ENCODE measurements at places on chromosomes 4 and X. TPM values are rescaled to one million over a fixed set of nuclear protein-coding genes. Genes with fewer than 3 reads are reported as not detected.

DNA sequence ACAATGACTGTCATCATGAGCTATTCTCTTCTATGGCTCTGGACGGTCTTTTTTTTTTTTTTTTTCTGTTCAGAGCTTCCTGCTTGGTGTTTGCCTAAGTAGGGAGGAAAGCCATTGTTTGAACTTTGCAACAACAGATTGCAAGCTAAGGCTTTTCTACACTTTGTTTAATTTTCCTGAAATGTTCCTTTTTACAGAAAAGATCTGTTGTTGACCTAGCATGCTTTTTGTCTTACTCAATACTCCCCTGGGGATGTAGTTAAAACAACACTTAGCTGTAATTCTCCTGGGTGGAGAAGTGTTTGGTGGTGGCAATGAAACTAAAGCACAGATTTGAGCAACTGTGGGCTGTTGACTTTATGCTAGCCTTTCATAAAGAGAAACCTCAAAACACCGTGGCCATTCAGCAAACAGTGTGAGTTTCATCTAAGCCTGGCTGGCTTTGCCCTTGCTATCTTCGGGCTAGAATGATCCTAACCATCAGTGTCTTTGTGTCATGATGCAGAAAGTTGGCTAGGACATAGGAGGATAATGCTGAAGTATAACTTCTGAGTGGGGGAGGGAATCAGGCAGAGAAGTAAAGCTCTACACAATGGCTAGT lies 110.5 kb downstream of the ANXA3 start:
- H3K36me3 ChIP-seq: no peaks in the 10 kb centered on the region
- H3K4me3 ChIP-seq: peak overlapping the region; percentile 10
- peak; percentile 52 for DNase-seq
- H3K4me1 ChIP-seq: peaks cover 52% of the 10 kb centered on the region
- H3K27ac ChIP-seq: peak overlapping the region; percentile 68
- H3K27me3 ChIP-seq: no peaks in the 10 kb centered on the region

DNA sequence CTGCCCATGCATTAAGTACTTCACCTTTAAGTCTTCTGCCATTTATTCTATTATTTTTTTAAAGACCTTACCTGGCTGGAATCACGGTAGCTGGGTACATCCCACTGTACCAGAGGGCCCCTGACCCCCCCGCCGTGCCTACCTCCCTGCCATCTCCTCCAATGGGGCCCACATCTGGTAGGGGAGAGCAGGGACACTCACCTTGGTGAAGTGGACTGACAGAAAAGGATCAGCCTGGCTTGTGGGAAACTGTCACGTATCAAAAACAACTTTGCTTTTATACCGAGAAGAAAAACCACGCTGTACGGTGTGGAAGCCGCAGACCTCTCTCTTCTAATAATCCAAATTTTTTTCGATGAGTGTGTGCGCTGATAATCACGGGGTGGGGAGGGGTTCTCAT lies at the start of gene FOXP3:
FOXP3 (minus strand) TSS at position 251 of the 400 bp plus-strand sequence. CDS start 6,205 bp downstream, outside the sequence.
- no peak within 1 kb of the TSS for H3K27ac ChIP-seq
- H3K36me3 ChIP-seq: no peaks in the 10 kb centered on the region
- no peaks in the 10 kb centered on the region for H3K27me3 ChIP-seq
- no peaks in the 10 kb centered on the region for H3K4me1 ChIP-seq
- DNase-seq: no peak
- H3K4me3 ChIP-seq: no peak within 1 kb of the TSS

GRCh38 chrX:116281106-116281505 lies 110.6 kb downstream of the AGTR2 start:
- H3K27ac ChIP-seq: no peak overlapping the region
- DNase-seq: no peak
- H3K36me3 ChIP-seq: no peaks in the 10 kb centered on the region
- H3K4me1 ChIP-seq: peaks cover 10% of the 10 kb centered on the region
- no peak overlapping the region for H3K4me3 ChIP-seq

DNA sequence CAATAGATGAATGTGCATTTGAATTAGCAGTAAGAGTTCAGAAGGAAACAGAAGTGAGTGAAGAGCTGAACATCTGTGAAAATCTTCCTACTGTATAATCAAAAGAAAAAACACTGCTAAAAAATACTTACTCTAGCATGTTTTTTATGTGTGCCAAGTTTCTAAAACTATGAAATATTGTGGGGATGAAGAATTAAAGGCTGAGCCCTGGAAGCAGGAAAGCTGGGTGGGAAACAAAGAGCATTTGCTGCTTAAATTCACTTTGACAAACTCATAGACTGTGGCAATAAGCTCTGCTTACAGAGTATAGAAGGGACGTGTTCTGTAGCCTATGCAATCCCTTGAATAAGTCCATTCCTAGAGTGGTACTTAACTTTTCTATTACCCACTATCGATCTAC lies 261.7 kb downstream of the ANKRD50 start:
- no peak for DNase-seq
- H3K27me3 ChIP-seq: no peaks in the 10 kb centered on the region
- H3K27ac ChIP-seq: no peak overlapping the region
- no peak overlapping the region for H3K4me3 ChIP-seq
- no peaks in the 10 kb centered on the region for H3K36me3 ChIP-seq
- no peaks in the 10 kb centered on the region for H3K4me1 ChIP-seq

DNA sequence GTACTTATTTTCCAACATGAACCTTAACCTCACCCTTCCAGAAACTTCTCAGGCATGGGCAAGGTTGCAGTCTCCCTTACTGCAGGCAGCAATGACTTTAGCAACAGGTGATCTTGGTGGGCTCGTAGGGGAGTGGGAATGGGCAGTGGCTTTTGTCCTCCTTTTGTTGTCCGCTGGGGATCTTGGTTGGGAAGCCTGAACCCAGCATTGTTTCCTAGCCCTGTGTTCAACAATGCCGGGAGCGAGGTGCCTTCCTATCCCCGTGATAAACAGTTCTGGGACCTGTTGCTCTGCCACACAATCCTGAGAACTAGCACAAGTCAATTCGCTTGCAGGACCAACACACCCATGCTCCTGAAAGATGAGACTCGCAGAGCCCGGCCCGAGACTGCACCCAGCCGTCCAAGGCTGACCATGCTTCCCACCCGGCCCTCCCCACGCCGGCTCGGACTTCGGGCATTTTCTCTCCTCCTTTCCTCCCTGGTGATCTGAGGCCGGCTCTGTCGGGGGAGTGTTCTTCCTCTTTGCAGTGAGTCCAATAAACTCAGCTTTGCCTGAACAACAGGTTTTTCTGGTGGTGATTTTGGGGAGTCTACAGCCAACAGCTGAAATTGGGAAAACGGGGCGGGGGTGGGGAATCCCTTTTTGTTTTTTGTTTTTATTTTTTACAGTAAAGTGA lies 20.2 kb downstream of the IRAK1 start:
- no peak overlapping the region for H3K4me3 ChIP-seq
- DNase-seq: no peak
- H3K36me3 ChIP-seq: no peaks in the 10 kb centered on the region
- H3K27me3 ChIP-seq: no peaks in the 10 kb centered on the region
- no peaks in the 10 kb centered on the region for H3K4me1 ChIP-seq
- no peak overlapping the region for H3K27ac ChIP-seq

GRCh38 chr4:115117651-115118050 lies 4.2 kb upstream of the NDST4 start:
- peaks cover 5% of the 10 kb centered on the region for H3K27me3 ChIP-seq
- no peaks in the 10 kb centered on the region for H3K4me1 ChIP-seq
- no peaks in the 10 kb centered on the region for H3K36me3 ChIP-seq
- DNase-seq: no peak
- H3K4me3 ChIP-seq: no peak overlapping the region

- H3K4me3 ChIP-seq: no peak overlapping the region
- no peak for DNase-seq
- H3K4me1 ChIP-seq: no peaks in the 10 kb centered on the region
- no peaks in the 10 kb centered on the region for H3K27me3 ChIP-seq
- H3K36me3 ChIP-seq: no peaks in the 10 kb centered on the region
Measured at GRCh38 chrX:72078411-72078810, 53.3 kb downstream of the RTL5 start.

DNA sequence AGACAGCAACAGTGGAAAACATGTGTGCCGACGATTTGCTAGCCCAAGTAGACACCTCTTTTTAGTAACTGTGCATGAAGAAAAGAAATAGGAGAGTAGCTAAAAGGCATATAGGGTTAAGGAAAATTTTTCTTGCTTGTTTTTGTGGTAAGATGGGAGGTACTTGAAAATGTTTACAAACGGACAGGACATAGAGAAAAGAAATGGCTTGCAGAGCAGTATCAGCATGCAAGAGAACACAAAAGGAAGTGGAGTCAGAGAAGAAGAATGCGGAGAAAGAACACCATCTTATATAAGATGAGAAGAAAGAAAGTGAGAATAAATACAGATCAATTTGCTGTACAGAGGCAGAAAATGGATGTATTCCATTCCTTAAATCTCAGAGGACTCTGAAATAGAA lies 263.7 kb upstream of the ETNPPL start:
- H3K36me3 ChIP-seq: no peaks in the 10 kb centered on the region
- H3K27me3 ChIP-seq: no peaks in the 10 kb centered on the region
- peak overlapping the region; percentile 88 for H3K27ac ChIP-seq
- peaks cover 28% of the 10 kb centered on the region for H3K4me1 ChIP-seq
- H3K4me3 ChIP-seq: no peak overlapping the region

- peaks cover 23% of the 10 kb centered on the region for H3K4me1 ChIP-seq
- no peak for DNase-seq
- H3K27me3 ChIP-seq: no peaks in the 10 kb centered on the region
- H3K4me3 ChIP-seq: no peak overlapping the region
- H3K36me3 ChIP-seq: no peaks in the 10 kb centered on the region
Measured at GRCh38 chrX:103613362-103613890, 5.7 kb downstream of the TCEAL3 start.

- H3K4me3 ChIP-seq: no peak overlapping the region
- H3K27ac ChIP-seq: no peak overlapping the region
- no peak for DNase-seq
- 0 out of 2 replicates have a peak, but pooled peaks cover 4% of the 10 kb centered on the region for H3K27me3 ChIP-seq
Measured at GRCh38 chr4:20078644-20079043, 173.1 kb upstream of the SLIT2 start.

GRCh38 chr4:38386005-38386551 lies 277.9 kb upstream of the KLF3 start:
- no peaks in the 10 kb centered on the region for H3K36me3 ChIP-seq
- no peaks in the 10 kb centered on the region for H3K27me3 ChIP-seq
- no peak overlapping the region for H3K27ac ChIP-seq
- no peak overlapping the region for H3K4me3 ChIP-seq

DNA sequence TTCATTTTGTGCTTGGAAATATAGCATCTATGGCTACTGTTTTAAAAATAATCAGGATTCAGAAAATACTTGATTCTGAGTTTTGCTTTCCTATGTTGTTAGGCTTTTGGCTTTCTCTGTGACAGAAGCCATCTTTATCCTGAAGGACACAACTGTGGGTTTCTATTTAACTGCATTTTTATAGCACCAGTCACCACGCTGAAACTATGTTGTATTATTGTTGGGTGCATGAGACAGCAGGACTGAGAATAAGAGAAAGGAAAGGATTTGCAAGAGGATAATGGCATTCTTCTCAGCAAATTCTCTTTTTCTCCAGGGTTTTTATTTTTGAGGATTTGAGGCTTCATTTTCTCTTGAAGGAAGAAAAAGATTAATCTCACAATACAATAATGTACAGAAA lies 10.1 kb upstream of the NEUROG2 start:
- no peak overlapping the region for H3K4me3 ChIP-seq
- peak; percentile 56 for DNase-seq

DNA sequence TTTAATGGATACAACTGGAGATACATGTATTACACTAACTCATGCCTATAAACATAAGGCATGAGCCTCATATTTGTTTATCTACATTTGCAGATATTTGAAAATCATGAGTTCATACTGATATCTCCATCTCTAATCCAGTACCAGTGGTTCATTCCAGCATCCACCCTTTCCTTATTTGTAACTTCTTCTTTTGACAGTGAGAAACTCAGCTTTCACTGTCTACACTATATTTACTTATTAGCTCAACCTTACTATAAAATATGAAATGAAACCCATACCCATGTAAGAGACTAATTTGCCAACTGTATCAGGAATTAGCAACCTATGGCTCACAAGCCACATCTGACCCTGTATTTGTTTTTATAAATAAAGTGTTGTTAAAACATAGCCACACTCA lies 161.9 kb upstream of the GPRIN3 start:
- H3K4me1 ChIP-seq: peaks cover 17% of the 10 kb centered on the region
- no peak overlapping the region for H3K4me3 ChIP-seq
- no peak for DNase-seq
- peak overlapping the region; percentile 86 for H3K27ac ChIP-seq
- H3K36me3 ChIP-seq: no peaks in the 10 kb centered on the region

GRCh38 chrX:107730991-107731766 lies 44.4 kb downstream of the TSC22D3 start:
- peaks cover 21% of the 10 kb centered on the region for H3K4me1 ChIP-seq
- no peaks in the 10 kb centered on the region for H3K36me3 ChIP-seq
- no peaks in the 10 kb centered on the region for H3K27me3 ChIP-seq
- no peak for DNase-seq

DNA sequence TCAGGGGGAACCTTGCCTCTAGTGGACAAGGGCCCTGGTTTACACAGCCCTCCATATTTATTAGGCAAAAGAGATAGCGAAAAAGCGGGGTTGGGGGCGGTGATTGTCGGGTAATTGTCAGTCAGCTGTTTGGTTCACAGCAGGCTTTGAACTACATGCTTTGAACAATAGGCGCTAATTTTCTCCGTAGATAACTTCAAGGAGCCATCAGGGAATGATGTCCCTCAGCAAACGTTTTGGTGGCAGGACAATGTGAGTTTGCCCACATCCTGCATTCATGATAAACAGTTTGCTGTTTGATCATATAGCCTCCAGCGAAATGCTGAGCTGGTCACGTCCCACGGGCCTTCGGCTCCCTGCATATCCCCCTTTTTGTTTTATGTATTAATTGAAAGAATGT lies 65.2 kb downstream of the KANTR start:
- H3K4me1 ChIP-seq: 0 out of 2 replicates have a peak, but pooled peaks cover 3% of the 10 kb centered on the region
- no peaks in the 10 kb centered on the region for H3K36me3 ChIP-seq

DNA sequence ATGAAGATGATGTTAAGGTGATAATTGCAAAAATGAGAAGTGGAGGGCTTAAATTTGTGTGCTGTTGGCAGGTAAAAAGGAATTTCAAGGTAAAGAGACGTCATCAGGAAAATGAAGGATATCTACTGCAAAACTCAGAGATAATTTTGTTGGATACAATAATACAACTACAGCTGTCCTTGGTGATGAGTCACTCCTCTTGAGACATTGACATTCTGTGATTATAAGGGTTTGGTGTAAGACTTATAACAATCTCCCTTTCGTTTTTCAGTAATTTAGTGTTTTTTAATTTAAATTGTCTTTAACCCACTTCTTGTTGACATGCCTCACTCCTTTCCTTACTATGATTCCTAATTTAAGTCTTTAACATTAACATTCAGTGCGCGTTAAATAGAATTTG lies 1074.1 kb upstream of the SLIT2 start:
- no peaks in the 10 kb centered on the region for H3K27me3 ChIP-seq
- H3K4me3 ChIP-seq: no peak overlapping the region
- no peak for DNase-seq
- no peak overlapping the region for H3K27ac ChIP-seq

- DNase-seq: no peak
- no peak overlapping the region for H3K4me3 ChIP-seq
- H3K4me1 ChIP-seq: no peaks in the 10 kb centered on the region
- no peaks in the 10 kb centered on the region for H3K36me3 ChIP-seq
Measured at GRCh38 chrX:27924261-27924660, 57.0 kb downstream of the DCAF8L1 start.

- H3K36me3 ChIP-seq: no peaks in the 10 kb centered on the region
- H3K27ac ChIP-seq: no peak overlapping the region
- peak; percentile 57 for DNase-seq
- H3K4me1 ChIP-seq: peaks cover 20% of the 10 kb centered on the region
- no peak overlapping the region for H3K4me3 ChIP-seq
- H3K27me3 ChIP-seq: no peaks in the 10 kb centered on the region
Measured at GRCh38 chrX:68832101-68832416, 3.2 kb downstream of the EFNB1 start.

HTT gene
- total RNA-seq: 12.6 TPM

ITIH6 gene
- not detected for total RNA-seq

FGFR3 gene
- 13.8 TPM for total RNA-seq

GLOD5 gene
- not detected for total RNA-seq

XKRX gene
- total RNA-seq: not detected

SPATA18 gene
- 0.11 TPM for total RNA-seq

HERC3 gene
- total RNA-seq: 10.2 TPM
